Motor neuron (in vitro differentiated cells): ENCODE measurements at places on chromosomes 1 and 21.

GRCh38 chr1:14745001-14745720, 146.7 kb downstream of the KAZN start:
- no peak for ATAC-seq

DNA sequence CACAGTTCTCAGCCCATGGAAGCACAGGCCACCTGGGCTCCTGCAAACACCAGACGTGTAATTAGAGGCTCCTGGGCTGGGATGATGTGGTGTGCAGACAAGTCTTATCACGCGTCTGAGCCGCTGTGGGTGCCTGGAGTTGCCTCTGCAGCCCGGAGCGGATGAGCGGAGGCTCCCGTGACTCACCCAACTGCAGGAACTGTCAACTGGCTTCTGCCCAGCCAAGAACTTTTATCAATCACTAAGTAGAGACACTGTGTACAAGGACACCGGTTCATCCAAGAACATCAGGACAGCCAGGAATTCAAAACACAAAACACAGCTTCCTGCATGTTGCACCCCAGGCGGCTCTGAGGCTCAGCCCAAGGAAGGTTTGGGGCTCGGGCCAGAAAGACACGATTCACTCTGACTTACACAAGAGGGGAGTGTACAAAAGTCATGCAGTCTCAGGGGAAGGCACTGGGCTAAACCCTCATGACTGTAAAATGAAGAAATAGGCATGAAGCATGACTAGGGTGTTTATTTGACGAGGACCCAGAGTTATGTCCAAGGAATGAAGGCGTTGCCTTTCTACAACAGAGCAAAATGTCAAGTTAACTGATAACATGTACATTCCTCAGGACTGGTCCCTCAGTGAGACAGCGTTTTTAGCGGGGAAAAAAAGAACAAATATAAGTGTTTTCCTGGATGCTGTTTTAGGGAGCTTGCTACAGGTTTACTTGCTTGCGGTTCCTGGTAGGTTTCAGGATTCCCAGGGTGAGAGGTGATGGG, 21.1 kb downstream of the ERRFI1 start:
- ATAC-seq, result peak; percentile 80

DNA sequence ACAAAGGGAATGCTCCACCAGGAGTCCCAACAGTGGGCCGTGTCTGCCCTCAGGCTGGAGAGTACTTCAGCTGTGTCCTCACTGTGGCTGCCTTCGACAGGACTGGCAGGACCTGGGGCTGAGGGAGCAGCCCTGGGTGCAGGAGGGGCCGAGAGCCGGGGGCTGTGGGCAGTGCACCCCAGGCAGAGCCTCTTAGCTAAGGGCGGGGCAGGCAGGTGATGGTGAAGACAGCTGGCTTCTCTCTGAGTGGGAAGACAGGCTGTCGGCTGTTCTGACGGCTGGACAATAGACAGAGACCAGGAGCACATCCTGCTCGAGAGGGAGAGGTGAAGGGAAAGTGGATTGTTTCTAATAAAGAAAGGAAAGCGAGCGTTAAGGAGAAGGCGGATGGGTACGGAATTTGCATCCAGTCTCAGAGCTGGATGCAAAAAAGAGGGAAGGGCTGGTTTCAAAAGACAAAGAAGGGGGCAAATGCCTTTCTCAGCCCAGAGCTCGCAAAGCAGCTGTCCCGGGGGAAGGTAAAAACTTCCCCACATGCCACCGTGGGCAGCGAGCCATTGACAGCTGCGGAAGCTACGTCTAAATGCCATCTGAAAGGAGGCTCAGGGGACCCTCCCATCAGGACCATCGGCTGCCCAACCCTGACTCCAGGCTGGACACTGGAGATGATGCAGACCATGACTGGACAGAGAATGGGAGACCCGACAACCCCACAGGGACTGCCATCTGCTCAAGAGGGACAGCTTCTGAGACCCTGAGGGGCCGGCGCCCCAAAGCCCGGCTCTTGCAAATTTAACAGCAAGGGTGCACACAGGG, 92.0 kb downstream of the STUM start:
- ATAC-seq, result no peak

DNA sequence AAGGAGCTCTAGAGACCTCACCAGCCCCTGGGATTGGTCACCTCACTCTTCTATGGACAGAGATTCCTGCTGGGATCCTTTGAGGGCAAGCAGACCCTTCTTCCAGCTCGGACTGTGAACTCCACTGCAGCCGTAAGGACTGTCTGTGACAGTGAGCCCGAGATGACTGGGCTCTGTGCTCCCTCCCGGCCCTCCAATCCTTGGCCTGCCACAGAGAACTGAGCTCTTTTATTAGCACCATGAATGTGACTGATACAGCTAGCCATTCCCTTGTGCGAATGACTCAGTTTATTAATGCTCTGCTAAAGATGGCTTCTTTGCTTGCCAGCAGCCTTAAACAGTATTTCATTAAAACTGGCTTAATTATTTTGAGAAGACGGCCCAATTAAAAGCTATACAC, 194.6 kb upstream of the LMO4 start:
- ATAC-seq, result peak; percentile 53

DNA sequence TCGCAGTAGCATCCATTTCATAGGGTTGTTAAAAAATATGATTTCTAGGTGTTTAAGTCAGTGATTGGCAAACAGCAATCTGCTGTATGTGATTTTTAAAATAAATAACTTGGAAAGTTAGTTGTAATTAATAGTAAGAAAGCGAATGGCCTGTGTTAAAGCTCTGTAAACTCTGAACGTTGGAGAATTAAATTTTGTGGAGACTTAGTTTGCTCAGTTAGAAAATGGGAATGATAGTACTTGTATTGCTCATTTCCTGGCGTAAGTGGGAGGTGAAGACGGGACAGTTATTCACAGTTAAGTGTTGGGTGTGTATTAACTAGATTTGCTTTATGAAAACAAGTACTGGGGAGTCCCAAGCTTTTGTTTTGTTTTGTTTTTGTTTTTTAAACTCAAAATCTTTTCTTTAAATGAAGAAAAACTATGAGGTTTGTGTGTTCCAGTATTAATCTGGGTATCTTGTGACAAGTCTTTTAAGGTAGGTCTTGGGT, 995 bp downstream of the CACYBP start:
- ATAC-seq, result no peak

GRCh38 chr1:112991402-112992120, 35.6 kb upstream of the SLC16A1 start:
- peak; percentile 36 for ATAC-seq

GRCh38 chr1:204151552-204152309, at the start of gene ETNK2:
Gene ETNK2 (minus strand): TSS chr1:204152044. CDS start chr1:204151852, 192 bp downstream.
- ATAC-seq, result peak; percentile 58

- ATAC-seq, result no peak
Observed at GRCh38 chr1:223023863-223024262, 119.2 kb downstream of the TLR5 start.
